Hindlimb muscle (tissue), 1 donor: ENCODE measurements at places on chromosomes 2 and 18.

GRCh38 chr2:237739101-237739500 is 59.5 kb upstream of the RBM44 start:
- no peak for DNase-seq

DNA sequence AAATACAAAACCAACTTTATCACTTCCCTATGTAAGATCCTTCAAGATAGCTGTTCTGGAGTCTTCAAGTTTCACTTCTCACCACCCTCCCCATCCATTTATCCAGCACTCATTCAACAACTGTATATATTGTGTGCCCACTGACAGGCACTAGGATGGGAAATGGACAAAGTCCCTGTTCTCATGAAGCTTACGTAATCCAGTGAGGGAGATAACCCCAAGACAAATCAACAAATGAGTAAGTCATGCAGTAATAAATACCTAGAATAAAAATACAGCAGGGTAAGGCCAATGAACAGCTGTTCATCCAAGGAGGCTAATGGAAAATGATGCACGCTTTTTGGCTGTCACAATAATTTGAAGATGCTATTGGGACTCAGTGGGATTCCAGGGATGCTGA is 133.8 kb downstream of the MEMO1 start:
- no peak for DNase-seq

- no peak for DNase-seq
Observed at GRCh38 chr2:95299961-95300360, 2.8 kb downstream of the KCNIP3 start.

DNA sequence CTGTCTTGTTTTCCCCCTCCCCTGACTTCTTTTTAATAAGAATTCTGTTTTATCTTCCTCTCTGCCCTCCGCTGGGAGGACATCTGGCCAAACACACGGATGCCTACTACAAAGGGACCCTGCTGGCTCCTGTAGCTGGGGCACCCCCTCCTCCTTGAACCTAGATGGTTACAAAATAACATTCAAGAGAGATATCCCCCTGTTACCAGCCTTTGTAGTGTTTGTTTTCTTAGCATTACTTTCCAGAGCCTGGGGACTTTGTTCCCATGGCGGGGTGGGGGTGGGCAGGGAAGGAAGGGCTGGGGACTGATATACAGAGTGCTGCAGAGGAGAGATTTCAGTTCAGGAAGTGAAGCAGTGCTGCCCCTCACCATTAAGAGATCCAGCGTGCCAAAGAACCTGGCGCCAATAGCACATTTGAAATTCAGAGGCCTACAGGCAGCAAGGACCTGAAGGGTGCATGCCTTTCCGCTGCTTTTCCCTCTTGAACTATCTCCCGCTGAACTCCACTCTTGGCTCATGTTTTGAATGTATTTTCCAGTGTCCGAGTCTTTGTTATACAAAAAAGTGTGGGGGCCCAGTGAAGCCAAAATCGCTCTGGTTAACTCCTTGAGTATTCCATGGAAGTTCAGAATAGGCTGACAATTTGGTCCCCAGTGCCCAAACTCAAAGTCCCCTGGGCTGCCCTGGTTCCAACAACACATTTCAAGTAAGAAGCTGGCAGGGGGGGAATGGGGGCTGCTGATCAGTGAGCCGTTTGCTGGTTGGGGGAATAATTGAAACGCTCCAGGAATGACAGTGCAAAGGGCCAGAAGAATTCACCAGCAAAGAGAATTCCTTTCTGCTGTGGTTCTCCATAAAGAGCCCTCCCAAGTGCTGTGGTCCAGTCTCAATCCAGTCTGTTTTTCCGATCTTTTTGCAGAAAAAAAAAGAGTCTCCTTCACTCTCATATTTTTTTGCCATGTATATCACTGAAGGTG is 94.8 kb upstream of the THOC1 start:
- peak; percentile 78 for DNase-seq

DNA sequence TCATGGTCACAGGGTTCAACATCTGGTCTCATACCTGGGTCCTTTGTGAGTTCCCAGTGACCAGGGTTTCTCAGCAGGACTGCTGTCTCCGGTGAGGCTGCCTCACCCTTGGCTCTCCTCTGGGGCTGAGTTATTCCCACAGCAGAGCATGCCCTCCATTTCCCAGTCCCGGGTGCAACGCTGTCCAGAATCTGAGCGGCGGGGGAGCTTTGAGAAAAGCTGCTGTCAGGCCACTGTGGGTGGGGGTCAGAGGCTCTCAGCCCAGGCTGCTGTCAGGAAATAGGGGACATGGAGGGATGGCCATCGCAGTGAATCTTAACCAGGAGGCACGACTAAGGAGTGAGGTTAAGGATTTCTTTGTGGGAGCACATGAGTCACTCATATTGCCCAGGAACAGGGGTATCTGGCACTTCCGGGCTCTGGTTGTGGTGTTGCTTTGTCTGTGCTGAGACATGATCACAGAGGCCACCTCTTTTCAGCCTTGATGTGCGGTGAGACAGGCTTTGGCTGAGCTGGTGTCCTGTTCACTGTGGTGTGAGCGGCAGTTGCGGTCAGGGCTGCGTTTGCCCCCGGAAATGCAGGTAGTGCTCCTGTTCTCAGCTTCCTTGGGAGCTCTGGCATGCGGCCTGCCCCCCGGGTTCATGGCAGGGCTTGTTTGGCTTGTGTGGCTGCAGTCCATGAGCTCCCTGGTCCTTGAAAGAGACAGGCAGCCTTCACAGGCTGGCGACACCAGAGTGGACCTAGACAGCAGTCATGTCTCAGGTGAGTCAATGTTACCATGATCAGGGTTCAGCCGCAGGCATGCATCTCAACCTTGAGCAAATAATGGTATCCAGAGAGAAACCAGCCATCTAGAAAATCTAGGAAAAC is 310.7 kb upstream of the MYT1L start:
- no peak for DNase-seq

- DNase-seq: no peak
Observed at GRCh38 chr2:222320436-222321395, 21.9 kb upstream of the PAX3 start.

DNA sequence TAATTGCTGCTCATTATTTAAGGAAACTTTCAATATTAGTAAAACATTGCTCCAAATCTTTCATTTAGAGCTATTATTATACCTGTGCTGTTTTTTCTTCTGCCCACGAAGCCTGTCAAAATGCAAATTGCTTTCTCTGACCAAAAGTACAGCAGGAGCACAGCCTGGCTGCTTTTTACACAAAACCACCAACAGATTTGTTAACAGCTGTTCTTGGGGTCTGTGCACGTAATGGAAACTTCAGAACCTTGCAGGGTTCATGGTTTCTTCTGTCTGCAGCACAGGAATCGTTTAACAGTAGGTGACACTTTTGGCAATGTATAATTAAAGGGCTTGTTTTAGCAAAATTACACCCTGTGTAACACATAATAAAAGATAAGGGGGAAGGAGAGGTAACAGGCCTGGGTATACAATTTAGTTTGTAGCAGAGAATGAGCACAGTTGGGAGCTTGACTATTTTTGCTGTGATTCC is 447.3 kb downstream of the KCNJ3 start:
- DNase-seq: no peak

GRCh38 chr2:182666674-182667314 is 49.3 kb upstream of the DNAJC10 start:
- no peak for DNase-seq

GRCh38 chr2:237511433-237511832 is 24.4 kb downstream of the MLPH start:
- DNase-seq: peak; percentile 33

- DNase-seq: no peak
Observed at GRCh38 chr2:234457421-234457820, 39.5 kb downstream of the ARL4C start.

DNA sequence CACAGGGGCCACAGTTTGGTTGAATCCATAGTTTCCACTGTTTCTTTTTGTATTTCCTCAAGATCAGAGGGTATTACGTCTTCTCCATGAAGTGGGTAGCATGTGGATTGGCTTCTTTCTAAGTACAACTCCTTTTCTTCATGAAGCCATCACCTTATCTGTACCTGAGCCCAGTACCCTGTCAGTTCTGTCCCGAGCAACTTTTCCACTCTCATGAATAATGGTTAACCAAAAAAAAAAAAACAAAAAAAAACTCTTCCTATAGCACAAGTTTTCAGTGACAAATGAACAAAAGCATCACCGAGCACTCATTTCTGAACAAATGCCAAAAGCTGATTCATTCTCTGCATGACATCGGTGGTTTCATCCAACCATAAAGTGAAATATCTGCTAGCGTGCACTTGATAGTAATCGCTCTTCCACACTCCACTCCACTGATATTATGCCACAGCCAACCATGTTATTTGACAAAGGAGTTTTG is 53.0 kb upstream of the CCDC150 start:
- DNase-seq: no peak

GRCh38 chr18:52766002-52766545 is 426.1 kb downstream of the DCC start:
- DNase-seq: no peak

DNA sequence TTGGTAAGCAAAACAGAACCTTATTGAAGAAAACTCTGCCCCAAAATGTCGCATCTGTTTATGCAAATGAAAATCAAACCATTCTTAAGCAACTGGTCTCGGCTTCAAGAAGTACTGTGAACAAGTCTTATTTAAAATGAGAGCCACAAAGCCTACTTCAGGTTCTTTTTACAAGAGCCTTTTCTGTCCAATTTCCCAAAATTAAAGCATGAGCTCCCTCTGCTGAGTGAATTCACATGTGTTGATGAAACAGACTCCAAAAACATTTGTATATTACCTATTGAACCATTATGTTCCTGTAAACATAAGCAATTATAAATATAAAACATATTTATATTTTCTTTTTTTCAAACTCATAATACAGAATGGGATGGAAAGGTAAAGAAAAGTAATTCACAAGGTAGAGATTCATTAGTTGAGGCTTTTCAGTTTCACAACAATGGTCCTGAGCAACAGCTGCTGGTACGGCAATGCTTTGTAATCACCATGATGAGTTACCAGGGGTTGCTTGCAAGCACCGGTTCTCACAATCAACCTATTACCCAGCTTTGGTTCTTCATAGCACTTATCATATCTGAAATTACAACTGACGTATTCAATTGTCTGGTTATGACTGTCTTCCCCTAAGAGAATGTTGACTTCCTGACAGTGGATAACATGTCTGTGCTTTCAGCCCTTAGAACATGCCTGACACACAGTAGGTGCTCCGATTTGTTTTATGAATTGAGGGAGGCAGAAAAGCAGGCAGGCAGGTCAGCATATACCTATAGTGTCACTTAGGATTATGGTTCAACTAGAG is 108.4 kb upstream of the BZW1 start:
- peak; percentile 48 for DNase-seq

GRCh38 chr2:108934583-108935245 is 54.3 kb downstream of the EDAR start:
- DNase-seq: no peak

- no peak for DNase-seq
Observed at GRCh38 chr2:43058726-43059110, 167.7 kb downstream of the ZFP36L2 start.

DNA sequence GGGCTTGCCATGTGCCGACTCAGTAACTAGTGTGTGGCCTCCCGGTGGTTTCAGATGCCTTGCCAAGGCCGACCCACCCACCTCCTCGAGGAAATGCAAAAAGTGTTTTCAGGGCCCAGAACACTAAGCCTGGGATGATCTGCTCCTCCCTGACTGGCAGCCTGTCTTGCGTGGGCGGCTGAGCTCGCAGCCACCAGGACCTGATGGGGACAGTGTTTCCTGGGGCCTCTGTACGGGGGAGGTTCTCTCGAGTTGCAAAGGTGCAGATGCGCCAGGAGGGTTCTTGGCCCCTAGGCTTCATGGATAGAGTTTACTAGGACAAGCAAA is 85.2 kb downstream of the GLI2 start:
- DNase-seq: peak; percentile 59

DNA sequence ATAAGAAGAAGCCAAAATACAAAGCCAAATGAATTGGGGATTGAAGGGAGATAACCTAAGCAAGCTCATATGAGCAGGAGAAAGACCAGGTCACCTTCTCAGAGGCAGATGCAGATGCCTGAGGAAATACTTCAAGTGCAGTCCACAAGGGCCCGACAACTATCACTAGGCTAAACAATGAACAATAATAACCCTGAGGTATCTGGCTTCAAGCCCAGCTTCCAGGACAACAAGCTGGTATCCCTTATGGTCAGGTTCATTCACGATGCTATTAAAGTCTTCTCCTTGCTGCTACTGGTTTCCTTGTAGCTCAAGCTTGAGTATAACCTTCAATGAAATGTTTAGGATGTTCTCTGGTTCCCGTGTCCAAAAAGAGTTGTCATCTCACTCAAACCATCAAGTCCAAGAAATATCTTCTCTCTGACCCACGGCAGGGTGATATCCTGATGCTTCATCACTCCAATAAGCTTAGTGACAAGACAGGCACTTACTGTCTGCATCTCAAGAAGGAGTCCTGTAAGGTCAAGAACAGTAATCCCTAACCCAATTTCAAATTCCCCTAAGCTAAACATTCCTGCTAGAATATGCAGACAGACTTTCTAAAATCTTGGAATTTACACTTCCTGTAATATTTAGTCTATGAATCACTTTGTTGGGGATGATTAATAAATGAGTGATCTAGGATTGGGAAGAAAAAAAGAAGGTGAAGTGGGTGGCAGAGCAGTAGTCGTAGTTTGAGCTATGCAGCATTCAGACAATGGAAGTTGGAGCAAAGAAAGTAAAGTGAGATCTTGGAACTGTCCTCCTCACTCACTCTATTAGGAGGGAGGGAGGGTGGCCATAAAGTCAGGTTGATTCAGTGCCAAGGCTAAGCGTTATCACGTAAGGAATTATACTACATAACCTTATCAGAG is 33.1 kb downstream of the CHN1 start:
- DNase-seq: no peak

GRCh38 chr18:43514747-43515146 is 237.5 kb upstream of the SYT4 start:
- no peak for DNase-seq

- no peak for DNase-seq
Observed at GRCh38 chr2:61853086-61853846, 594 bp downstream of the FAM161A start.

- DNase-seq: no peak
Observed at GRCh38 chr2:237885931-237886684, 26.7 kb downstream of the RAMP1 start.

DNA sequence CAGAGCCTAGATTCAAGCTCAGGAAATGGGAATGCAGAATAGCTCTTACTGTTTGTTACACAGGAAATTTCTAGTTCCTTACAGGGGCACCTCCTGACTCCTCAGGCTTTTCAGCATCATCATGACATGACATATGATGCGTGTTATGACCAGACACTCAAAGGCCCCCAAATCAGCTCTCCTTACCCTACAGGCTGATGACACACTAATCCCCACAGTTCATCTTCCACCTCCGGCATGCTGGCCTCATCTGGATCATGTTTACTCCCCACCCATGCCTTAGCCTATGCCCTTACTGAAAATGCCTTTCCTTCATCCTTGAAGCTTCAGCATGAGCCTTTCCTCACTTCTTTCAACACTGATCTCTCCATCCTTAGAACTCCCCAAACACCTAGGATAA is 356.9 kb downstream of the SETBP1 start:
- DNase-seq: no peak

DNA sequence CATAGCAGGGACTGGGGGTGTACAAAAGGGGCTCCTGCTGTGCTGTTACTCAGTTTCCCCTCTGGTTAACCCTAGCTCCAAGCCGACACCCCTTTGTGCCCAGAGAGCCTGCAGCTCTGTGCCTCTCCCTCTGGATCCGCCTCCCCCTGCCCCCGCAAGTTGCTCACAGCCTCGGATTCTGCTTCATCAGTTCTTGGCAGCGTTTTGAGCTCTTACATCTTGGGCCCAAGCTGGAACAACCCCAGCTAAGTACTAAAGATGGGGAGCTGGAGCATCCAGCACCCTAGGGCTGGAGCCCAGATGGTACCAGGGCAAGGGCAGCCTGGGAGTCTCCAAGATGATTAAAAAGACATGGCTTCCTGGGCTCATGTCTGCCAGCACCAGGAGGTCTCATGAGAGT is 40.7 kb downstream of the POMC start:
- DNase-seq: no peak

- DNase-seq: no peak
Observed at GRCh38 chr18:26741048-26741447, 124.5 kb downstream of the AQP4 start.
